H1 (cell line): ENCODE measurements at places on chromosomes 3 and 15. TPM values are rescaled to one million over a fixed set of nuclear protein-coding genes. Genes with fewer than 3 reads are reported as not detected.

DNA sequence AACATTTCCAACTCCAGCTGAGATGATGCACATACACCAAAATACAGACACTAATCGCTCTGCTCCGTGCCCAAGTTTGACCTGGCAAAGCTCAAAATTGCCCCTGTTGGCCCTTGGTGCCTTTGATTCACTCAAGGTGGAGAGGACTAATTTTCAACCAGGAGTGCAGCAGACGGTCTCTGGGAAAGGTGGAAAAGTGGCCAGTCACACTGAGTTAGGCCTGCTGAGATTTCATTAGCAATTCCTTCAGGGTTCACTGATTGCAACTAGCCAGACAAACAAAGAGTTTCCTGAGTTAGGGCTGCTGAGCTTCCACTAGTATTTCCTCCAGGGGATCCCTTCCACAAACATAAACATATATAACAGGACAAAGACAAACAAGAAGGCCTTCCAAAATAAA is 28.7 kb upstream of the LHFPL4 start:
- no peaks in the 10 kb centered on the region for H3K36me3 ChIP-seq
- H3K4me3 ChIP-seq = no peak overlapping the region
- H3K27ac ChIP-seq = no peak overlapping the region
- no peak for DNase-seq

DNA sequence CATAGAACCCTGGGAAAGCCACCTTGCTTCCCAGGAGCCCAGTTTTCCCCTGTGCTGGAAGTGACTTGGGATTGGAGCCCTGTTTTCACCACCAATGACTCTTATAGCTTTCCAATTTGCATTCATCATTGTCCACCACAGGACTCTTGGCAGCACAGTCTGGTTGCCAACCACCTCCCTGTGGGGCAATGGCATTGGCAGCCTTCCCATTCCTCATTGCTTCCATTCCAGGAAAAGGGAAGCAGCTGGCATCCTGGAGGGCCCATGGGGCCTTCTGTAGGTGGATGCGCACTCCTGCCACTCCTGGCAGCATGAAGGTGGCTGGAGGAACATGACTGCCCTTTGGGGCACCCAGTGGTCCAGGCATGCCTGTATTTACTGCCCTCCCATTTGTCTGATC is 57.7 kb downstream of the FEM1B start:
- no peaks in the 10 kb centered on the region for H3K27me3 ChIP-seq
- H3K4me1 ChIP-seq = peaks cover 6% of the 10 kb centered on the region
- H3K4me3 ChIP-seq = no peak overlapping the region

The SCAANT1 gene
- not detected in 2 replicates for polyA plus RNA-seq

DNA sequence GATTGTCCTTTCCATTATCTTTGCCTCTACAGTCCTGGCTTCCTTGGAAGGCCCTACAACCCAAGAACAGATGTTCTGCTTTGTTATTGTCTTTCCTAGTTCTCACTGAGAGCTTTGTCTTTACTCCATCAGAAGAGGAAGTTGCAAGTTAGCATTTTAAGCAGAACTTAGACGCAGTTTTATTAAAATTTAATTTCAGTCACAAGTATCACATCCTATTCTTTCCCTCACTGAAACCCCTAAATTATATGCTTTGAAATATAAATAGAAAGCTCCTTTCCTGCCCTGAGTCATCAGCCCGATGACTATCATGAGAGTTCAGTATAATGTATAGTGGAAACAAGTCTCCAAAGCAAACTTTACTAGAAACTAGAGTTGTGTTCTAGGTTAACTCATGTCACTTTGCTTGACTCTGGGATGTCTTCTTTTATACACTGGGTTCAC is 291.2 kb upstream of the RBMS3 start:
- H3K4me1 ChIP-seq = no peaks in the 10 kb centered on the region
- H3K27ac ChIP-seq = no peak overlapping the region
- DNase-seq = no peak
- no peaks in the 10 kb centered on the region for H3K27me3 ChIP-seq

DNA sequence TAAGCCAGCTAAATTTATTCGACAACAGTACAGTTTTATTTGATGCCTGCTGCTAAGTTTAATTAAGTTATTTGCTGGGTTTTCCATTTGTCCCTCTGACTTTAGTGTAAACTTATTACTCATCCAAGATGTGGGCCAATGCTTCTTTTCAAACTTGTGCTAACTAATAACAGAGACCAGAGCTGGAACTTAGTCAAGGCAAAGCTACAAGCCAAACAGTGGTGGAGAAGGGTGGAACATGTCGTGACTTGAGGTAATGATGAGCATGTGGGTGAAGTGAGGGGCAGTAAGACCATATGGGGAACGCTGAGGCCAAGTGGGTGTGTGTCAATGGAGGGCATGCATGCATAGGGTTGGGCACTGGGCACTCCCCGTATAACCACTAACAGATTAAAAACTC is 63.9 kb downstream of the NMD3 start:
- no peak overlapping the region for H3K4me3 ChIP-seq
- no peaks in the 10 kb centered on the region for H3K4me1 ChIP-seq
- no peak for DNase-seq
- H3K27ac ChIP-seq = no peak overlapping the region
